ENCODE measurements at places on chromosomes 2 and 18.

DNA sequence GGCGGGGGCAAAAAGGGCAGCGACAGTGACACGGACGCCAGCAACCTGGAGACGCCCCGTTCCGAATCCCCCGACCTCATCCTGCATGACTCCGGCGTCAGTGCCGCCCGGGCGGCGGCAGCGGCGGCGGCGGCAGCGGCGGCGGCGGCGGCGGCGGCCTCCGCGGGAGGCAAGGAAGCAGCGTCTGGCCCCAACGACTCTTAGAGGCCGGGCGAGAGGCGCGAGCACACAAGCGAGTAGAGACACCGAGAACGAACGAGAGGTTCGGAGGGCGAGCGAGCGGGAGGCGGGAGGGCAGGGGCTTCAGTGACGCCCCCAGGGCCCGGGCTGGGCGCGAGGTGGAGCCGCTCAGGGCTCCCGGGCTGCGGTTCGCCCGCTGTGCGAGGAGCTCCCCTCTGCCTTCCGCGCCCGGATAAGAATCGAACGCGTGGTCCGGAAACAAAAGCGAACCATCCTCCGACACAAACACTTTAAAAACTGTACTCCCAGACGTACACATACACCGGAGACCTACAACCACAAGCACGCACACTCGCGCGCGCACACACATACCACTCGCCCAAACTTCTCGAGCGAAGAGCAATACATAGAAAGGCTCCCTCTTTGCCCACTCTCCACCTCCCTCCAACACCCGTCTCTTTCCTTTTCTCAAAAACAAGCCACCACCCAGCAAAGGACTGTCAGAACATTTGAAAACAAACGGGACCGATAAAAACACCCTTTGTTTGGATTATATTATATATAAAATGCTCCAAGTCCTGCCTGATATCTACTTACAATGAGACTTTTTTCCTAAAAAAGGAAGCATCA, 2.8 kb downstream of the SP9 start:
- DNase-seq = no peak

- no peak for DNase-seq
Measured at GRCh38 chr2:170006587-170007325, 171.2 kb upstream of the MYO3B start.

DNA sequence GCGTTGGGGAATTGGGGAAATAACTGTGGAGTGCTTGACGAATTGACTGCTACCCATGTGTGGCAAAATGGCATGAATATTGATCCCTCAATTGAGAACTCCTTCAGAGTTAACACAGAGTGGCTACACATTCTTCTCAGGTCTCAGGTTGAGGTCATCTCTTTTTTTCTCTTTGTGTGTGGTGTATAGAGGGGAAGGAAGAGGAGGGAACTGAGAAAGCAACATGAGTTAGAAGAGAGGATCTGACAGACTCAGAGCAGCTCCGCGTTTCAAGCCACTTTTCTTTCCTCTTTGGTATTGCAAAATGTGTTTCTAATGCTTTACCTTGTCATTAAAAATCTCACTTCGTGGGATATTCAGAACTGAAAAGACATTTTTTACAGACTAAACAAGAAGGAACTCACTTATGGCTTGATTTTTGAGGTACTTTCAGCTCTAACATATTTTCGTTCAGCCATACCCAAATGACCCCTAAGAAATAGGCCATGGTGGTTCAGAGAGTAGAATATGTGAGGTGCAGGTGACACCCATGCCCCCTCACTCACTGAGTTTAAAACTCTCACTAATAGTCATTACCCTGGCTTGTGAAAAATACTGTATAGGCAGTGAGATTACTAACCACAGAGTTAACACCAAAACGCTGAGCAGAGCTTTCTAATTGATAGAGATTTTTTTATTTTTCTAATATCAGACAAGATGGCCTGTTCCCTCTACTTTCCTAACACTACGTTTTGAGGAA, 22.5 kb downstream of the STAT4 start:
- no peak for DNase-seq

GRCh38 chr2:74577448-74577847, 22.9 kb downstream of the DOK1 start:
- DNase-seq = no peak

GRCh38 chr2:11656671-11657101, 13.3 kb downstream of the NTSR2 start:
- no peak for DNase-seq

- no peak for DNase-seq
Measured at GRCh38 chr18:36702401-36703013, 126.3 kb downstream of the TPGS2 start.

- no peak for DNase-seq
Measured at GRCh38 chr2:196073521-196073920, 4.9 kb upstream of the DNAH7 start.

DNA sequence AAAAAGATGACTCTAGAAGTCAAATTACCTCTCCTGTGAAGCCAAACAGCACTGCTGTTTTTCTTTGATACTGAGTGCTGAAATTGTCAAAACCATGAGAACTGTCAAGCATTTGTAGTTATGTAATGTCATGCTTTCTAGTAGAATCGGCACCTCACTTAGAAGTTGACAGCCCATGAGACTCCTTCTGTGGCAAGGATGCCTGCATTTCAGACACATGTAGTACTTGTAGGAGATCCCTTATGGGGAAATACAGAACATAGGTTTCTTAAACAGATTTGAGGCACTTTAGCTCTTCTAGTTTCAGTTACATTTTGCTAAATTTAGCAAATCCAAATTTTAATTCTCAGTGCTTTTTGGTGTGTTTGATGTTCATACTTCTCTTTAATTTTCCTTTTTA, 15.7 kb downstream of the ZNF407 start:
- no peak for DNase-seq

DNA sequence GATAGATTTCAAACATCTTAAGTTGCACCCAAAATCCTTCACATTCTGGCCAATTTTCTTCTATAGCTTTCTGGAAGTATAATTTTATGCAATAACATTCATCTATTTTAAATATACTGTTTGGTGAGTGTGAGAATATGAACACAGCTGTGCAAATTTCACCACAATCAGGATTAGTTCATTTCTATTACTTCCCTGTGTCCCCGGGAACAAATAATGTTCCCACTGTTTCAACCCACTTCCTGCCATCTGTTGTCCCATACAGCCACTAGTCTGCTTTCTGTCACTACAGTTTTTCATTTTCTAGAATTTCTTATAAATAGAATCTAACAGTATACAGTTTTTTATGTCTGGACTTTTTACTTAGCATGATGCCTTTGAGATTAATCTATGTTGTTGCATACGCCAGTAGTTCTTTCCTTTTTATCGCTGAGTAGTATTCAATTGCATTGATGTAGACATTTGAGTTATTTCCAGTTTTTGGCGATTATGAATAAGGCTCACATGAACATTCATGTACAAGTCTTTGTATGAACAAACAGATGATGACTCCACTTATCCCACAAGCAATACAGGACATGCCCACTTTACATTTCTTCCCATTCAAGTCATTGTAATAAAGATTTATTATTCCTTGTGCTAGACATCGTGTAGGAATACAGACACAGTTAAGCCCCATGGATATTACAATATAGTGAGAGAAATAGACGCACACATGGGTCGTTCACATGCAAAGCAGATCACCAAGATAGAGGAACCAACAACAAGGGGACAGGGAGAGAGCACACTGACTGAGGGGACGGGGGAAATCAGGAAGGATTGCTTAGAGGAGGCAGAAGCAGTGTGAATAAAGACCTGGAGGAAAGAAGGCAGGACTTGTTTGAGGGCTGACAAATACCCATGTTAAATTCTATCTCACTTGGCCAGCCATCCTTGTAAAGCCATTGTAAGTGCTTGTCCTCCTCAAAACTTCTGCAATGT, 72.9 kb upstream of the PAX8 start:
- DNase-seq = no peak

- DNase-seq = no peak
Measured at GRCh38 chr2:238282861-238283738, 5.3 kb downstream of the PER2 start.

- DNase-seq = no peak
Measured at GRCh38 chr2:169089182-169089581, 19.8 kb downstream of the DHRS9 start.

GRCh38 chr2:2828774-2829368, 497.8 kb upstream of the MYT1L start:
- DNase-seq = no peak

DNA sequence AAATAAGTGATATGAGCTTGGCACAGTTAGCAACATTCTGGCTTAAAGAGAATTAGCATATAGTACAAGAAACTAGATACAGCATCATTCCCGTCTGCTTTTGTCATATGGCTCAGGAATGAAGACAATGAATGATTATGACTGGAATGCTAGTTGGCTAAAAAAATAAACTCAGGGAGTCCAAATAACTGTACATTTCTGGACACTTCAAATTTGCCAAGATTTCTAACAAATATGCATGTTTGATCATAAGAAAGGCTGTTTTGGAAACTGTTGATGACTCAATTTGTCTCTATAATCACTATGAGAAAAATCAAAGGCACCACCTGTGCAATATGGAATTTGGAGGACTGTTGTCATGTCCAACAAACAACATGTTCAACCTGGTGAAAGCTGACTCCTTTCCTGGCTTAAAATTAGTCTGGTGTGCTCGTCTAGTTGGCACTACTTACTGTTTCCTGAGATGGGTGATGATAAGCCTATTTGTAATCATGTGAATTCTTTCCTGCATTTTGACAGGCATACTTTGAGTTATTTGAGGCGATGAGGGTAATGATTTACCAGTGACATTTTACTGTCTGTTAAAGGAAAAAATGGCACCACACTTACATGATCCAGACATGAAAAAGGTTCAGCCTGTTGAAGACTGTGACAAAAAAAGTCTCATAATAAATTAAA, 133.9 kb upstream of the CDH20 start:
- DNase-seq = no peak

GRCh38 chr2:207071820-207072219, 93.9 kb downstream of the KLF7 start:
- no peak for DNase-seq

DNA sequence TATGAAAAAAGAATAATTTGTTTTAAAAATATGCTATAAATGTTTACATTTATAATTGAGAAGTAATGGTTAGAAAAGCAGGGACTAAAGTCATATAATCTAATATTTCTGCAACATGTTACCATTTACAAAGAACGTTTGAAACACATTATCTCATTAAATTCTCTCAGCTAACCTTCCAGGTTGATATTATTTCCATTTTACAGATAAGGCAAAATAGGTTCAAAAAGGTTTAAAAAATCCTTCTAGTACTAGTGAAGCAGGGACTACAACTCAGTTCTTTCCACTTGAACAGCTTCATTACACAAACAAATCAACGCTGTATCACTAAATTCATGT, 875 bp downstream of the FASTKD1 start:
- no peak for DNase-seq

GRCh38 chr2:239146011-239146641, 254.7 kb downstream of the HDAC4 start:
- no peak for DNase-seq

DNA sequence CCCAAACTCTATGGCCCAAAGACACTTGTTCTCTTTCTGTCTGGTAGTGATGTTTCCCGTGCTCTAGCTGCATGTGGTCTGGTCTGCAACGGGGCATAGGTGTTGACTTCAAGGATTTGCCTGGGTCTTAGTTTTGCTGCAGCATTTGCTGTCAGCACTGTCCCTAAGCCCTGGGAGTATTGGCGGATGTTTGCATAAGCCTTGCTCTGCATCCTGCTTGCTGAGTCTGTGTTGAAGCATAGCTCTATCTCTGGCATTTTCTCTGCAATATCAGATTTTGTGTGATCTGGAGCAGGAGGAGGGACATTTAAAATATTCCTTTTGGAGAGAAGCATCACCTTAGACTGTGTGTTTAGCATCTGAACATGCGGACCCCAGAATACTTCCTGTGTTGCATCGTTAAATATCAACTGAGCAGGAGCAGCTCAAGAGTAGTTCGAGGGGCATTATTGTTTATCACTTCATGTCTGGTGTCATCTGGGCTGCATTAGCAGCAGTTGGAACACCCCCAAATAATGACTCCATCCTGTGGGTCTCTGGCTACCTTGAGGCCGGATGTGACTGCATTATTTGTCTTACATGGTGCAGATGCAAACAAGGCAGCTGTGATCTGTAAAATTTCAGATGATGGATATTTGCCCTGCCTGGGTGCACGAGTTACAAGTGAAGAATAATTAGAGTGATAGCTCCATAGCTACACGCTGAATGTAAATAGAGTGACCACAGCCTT, 231.7 kb downstream of the TRIB2 start:
- DNase-seq = no peak

GRCh38 chr18:59763541-59764136, 66.4 kb upstream of the CCBE1 start:
- DNase-seq = no peak

All from stimulated activated CD4-positive, alpha-beta T cell treated with anti-CD3 and anti-CD28 coated beads, Interleukin-1b, Interleukin-23, amount 100 ng/mL, for 4 hours (primary cell).